Fibroblast of gingiva (primary cell): ENCODE measurements at places on chromosomes 7 and 10.
A peak's percentile ranks its signal among the peaks of the same experiment; 100 is the strongest.

- DNase-seq: peak; percentile 62
These were observed 740.5 kb downstream of the SORCS1 start for GRCh38 chr10:106424054-106424453.

- DNase-seq: no peak
These were observed 65.8 kb downstream of the INHBA start for GRCh38 chr7:41637049-41637448.

DNA sequence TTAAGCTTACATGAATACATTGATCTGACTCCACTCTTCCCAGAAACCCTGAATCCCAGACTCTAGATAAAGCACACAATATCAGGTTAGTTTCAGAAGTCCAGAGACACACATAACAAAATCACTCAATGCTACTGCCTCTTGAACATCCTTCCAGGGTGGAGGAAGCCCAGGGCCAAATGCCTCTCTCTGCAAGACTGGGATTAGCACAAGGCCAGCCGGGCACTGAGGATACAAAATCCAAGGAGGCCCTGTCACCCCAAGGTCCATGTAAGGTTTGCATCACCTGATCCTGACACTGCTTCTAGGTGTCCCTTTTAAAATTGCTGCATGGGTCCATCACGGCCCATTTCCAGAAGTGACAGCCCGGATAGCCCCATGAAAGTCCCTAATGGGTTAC is 2.6 kb upstream of the PLXNA4 start:
- no peak for DNase-seq

- peak; percentile 73 for DNase-seq
These were observed 109.3 kb downstream of the ETV1 start for GRCh38 chr7:13879994-13880686.

DNA sequence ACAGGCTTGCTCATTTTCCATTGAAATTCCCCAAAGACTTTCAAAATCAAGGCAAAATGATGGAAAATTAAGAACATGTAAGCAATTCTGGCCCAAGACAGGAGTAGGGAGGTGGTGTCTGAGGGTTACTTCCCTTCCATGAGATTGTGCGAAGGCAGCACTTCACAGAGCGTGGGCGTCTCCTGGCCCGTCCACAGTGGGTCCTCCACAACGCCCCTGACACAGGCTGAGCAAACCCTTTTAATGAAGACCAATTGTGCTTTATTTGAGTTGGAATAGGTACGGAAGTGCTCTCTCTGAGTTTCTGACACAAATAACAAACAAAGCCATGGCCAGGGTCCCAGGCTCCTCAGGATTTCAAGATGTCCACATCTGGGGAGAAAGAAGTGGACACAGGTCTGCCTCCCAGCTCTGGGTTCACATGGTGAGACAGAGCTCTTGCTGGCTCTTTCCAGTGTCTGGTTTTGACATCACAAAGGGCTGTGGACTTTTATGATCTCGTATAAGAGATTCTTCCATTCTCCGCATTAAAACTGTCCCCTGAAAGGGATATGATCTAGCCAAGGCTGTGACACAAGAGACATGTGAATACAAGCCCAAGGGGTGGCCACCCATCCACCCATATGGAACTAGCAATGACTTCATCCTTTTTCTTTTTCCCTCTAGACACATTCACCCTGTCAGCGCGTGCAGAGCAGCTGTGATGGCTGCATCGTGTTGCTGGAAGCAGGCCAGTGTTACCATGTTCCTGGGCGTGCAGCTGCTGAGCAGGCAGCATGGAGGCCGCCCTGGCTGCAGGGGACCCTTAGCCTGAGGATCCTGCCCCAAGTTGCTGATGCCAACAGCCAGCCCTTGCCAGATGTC is 145.6 kb downstream of the ADAM12 start:
- DNase-seq: peak; percentile 65

- peak; percentile 39 for DNase-seq
These were observed 15.0 kb upstream of the PCBD1 start for GRCh38 chr10:70903262-70903921.
